ENCODE measurements at places on chromosomes 13 and 19.

DNA sequence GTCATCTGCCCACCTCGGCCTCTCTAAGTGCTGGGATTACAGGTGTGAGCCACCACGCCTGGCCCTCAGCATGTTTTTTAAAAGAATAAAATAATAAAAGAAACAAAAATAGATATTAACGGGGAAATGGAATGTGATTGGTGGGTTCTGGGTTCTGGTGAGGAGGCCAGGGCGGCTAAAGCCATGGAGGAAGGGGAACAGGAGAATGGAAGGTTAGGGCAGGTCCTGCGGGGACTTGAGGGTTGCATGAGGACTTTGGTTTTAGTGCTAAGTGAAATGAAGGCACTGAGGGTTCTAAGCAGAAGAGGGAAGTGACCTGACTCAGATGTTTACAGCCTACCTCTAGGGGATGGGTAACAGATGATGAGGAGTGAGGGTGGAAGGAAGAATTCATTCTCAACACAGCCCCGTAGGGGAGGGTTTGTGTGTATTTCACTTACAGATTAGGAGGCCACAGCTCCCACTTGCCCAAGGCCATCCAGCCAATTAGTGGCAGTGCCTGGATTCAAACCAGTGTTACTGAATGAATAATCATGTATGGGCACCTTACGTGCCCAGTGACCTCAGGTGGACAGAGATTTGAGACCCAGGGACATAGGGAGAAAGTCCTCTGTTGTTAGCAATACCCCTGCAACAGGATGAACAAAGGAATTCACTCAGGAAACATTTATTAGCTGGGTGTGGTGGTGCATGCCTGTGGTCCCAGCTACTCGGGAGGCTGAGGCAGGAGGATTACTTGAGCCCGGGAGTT, 6.7 kb upstream of the MRPL4 start:
- no peak for DNase-seq

DNA sequence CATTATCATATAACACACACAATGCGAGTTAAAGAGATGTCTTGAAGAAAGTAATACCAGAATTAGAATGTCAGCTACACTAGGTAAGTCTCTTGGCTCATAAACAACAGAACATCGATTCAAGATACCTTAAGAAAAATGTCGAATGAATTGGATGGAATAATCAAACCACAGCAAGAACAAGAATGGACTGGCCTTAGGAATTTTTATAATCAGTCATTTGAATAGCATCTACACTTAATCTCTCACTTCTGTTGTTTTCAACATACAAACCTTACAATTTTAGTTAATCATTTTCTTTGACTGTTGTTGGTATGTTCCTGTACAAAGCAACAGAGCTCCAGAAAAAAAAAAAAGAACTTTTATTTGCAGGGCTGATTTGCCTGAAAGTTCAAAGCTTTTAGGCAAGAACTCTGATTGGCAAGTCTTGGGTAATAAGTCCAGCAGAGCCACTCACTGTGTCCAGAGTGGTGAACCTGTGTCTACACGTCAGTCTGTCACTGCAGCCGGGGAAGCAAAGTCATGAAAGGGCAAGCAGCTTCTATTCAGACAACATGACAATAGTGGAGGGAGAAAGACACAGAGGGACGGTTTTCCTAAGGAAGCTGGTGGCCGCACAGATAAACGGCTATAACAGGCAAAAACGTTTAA, 1026.1 kb upstream of the MIR17HG start:
- no peak for DNase-seq

- DNase-seq: no peak
Measured at GRCh38 chr13:37192956-37193355, 87.5 kb upstream of the CSNK1A1L start.

DNA sequence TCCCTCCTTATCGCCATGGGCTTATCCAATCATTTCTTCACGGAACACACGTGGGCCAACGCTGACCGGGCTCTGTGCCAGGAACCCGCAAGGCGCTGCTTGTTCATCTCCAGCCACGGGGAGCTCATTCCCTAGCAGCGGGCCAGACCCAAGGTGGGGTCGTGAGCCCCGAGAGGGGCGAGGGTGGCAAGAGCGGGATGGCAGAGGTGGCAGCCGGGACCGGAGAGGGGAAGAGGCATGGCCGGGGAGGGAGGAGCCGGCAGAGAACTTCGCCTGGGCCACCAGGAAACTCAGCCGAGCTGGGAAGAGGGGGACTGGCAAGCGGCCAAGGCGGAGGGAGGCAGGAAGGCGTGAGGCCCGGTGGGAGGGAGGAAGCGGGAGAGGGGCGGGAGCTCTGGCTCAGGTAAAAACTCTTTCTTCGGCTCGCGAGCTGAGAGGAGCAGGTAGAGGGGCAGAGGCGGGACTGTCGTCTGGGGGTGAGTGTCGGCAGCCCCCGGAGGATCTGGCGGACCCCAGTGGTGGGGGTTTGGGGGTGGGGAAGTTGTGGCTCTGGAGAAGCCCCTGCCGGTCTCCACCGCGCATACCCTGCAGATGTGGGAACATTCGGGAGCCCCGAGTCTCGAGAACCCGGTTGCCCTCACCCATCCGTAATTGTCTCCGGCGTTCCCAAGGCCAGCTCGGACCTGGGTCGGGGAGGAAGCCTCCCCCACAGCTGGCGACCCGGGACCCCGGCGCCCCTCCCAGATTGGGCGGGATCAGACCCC, at the start of gene B3GNT3:
Gene B3GNT3, plus strand, starts transcription at position 408 of the 764 bp plus-strand sequence. CDS start 12,670 bp downstream, outside the sequence.
- peak; percentile 29 for DNase-seq

GRCh38 chr19:14091081-14091812, 696 bp upstream of the SAMD1 start:
- DNase-seq: peak; percentile 78

- no peak for DNase-seq
Measured at GRCh38 chr13:78024996-78025395, 106.4 kb upstream of the EDNRB start.

GRCh38 chr13:25286308-25286968, 850 bp downstream of the MTMR6 start:
- peak; percentile 42 for DNase-seq

DNA sequence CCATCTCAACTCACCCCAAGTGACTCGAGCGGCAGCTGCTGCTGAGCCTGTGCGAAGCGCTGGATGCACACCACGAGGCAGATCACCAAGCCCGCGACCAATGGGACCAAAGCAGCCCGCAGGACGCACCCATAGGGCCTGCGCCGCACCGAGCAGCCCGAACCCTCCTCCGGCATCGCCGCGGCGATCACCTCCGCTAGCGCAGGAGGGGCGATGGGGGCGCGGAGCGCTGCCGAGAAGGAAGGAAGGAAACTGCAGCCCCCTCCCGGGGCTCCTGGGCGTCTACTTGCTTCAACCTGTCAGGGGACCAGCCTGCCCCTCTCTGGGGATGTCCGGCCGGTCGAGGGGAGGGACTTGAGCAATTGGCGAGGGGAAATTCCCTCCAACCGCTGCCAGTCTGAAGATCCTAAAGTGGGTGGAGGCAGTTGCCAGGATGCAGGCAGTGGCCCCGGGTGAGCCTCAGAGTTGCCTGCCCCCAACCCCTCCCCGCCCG, at the start of gene CD70:
Gene CD70, minus strand, starts transcription at position 324 of the 493 bp plus-strand sequence. Its CDS starts 148 bp downstream, at position 176.
- DNase-seq: peak; percentile 70

DNA sequence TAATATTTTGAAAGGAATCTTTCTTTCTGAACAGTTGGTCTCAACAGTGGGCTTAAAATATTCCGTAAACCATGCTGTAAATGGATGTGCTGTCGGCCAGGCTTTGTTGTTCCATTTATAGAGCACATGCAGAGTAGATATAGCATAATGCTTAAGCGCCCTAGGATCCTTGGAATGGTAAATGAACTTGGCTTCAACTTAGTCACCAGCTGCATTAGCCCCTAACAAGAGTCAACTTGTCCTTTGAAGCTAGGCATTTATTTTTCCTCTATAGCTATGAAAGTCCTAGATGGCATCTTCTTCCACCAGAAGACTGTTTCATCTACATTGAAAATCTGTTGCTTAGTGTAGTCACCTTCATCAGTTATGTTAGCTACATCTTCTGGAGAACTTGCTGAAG, 47.6 kb downstream of the SACS start:
- DNase-seq: no peak

DNA sequence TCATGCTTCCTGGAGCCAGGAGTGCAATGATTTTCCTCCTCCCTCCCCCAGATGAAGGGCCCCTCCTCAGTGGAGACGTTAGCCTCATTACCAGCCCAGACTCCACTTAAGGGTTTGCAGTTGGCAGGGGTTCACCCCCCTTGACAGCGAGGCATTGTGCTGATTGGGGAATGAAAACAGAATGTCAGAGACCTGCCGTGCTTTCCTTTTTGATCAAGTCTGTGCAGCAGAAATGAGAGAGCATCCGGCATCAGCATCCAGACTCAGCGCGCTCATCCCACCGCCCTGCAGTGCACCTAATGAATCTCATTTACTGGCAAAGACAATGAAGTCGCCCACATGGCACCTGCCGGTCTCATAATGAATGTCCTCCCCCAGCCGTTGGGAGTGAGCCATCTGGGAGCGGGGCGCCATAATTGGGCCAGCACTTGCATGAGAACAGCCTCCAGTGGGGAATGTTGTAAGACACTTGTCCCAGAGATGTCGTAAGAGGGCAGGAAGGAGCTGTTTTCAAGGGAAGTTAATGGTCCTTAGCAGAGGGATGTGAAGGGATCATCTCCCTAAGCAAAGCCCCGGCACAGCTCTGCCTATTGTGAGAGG, 98.3 kb upstream of the UQCRFS1 start:
- no peak for DNase-seq

- DNase-seq: peak; percentile 64
Measured at GRCh38 chr13:40145139-40145538, 489.7 kb downstream of the COG6 start.

GRCh38 chr19:4390567-4391305, 9.6 kb downstream of the SH3GL1 start:
- no peak for DNase-seq

DNA sequence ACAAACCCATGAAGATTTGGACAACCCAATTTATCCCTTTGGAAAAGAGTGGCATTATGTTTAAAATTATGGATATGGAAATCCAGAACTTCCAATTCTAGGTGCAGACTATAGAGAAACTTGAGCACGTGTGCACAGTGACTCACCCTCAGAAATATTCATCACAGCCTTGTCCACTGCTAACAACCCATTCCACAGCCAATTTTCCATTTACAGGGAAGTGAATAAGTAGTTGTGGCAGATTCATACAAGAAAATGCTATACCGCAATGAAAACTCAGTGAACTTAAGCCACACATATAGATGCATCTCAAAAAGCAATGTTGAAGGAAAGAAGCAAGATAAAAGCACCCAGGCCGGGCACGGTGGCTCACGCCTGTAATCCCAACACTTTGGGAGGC, 133.3 kb downstream of the USP12 start:
- no peak for DNase-seq

GRCh38 chr13:24737042-24737441, 26.9 kb upstream of the RNF17 start:
- no peak for DNase-seq

DNA sequence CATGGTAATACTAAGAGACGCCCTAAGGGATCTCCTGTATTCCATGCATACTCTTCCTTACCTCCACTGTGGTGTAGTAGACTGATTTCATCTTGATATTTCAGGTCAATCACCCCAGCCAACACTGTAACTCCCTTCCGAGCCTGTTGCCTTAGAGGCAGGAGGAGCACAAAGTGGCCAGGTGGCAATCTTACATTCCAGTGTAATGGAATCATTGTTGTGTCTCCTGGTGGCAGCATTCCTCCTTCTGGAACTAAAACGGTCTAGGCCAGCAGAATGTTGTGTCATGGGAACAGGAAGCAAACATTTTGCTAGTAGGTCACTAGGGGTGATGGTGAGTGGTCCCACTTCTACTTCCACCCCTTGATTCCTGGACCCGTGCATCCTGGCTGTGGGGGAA, 405.7 kb upstream of the SLC10A2 start:
- no peak for DNase-seq

DNA sequence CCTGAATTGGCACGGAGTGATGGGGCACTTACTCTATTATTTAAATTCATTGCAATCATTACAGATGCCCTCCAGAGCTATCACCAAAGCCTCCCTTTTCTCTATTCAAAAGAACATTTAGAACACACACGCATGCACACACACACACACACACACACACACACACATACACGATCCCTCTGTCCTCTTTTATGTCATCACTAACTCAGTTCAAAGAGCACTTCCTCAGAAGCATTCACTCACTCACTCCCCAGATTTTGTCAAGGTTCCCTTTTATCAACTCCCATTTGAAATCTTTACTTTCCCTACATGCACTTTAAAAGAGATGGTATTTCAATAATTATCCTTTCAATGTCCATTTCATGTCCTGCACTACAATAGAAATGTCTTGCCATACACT, 22.4 kb upstream of the IGFL4 start:
- DNase-seq: no peak

- DNase-seq: no peak
Measured at GRCh38 chr19:17074634-17075034, 618 bp downstream of the HAUS8 start.

GRCh38 chr13:21291840-21292239, 115.4 kb downstream of the MRPL57 start:
- no peak for DNase-seq

DNA sequence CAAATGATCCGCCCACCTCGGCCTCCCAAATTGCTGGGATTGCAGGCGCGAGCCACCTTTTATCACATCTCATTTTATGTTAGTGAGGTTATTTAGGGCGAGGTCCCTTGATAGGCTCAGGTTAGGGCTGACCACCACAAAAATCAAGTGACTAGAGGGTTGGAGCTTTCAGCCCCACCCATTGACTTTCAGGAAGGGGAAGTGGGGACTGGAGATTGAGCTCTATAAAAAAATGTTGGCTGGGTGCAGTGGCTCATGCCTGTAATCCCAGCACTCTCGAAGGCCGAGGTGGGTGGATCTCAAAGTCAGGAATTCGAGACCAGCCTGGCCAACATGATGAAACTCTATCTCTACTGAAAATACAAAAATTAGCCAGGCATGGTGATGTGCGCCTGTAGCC, 20.1 kb downstream of the FPR3 start:
- DNase-seq: no peak

DNA sequence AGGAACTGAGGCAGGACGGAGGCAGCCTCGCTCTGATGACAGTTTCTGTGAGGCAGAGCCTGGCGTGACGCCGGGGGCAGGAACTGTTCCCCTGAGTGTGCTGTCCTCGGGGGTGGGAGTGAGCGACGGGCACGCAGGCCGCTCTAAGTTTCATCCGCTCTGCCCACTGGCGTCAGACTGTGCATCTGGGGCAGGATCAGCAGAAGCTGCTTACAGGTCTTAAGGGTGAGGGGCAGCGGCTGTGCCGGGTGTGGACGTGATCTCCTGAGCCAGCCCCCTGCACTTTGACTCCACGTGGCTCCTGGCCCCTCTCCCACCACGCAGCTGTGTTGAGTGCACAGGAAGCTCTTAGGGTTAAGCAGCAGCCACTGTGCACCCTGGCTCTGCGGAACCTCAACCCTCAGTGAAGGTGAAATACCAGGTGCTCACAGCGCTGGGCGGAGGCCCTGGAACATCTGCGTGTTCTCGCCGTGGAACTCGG, 1.5 kb downstream of the GRK1 start:
- no peak for DNase-seq

Measured in activated CD4-positive, alpha-beta T cell treated with anti-CD3 and anti-CD28 coated beads for 48 hours (primary cell).